ENCODE measurements at places on chromosomes 6 and 20.

DNA sequence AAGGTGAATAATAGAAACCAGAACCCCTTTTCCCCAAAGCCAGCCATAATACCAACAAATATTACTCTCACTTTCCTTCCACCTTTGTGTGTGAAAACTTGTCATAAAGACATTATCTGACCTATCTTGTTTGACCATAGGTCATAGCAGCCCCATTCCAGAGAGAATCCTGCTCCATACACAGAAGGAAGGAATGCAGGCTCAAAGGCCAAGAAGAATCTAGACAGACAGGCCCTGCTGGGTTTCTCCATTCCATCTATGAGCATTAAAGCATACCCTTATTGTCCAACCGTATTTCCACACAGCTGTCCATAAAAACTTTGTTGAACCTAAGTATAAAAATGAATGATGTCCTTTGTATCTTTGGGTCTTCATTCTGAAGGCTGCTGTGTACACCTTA lies 40.7 kb upstream of the KCNK5 start:
- DNase-seq = no peak

GRCh38 chr20:22381812-22382416 lies 202.5 kb downstream of the FOXA2 start:
- no peak for DNase-seq

- no peak for DNase-seq
Observed at GRCh38 chr6:134585517-134585873, 267.6 kb upstream of the SGK1 start.

DNA sequence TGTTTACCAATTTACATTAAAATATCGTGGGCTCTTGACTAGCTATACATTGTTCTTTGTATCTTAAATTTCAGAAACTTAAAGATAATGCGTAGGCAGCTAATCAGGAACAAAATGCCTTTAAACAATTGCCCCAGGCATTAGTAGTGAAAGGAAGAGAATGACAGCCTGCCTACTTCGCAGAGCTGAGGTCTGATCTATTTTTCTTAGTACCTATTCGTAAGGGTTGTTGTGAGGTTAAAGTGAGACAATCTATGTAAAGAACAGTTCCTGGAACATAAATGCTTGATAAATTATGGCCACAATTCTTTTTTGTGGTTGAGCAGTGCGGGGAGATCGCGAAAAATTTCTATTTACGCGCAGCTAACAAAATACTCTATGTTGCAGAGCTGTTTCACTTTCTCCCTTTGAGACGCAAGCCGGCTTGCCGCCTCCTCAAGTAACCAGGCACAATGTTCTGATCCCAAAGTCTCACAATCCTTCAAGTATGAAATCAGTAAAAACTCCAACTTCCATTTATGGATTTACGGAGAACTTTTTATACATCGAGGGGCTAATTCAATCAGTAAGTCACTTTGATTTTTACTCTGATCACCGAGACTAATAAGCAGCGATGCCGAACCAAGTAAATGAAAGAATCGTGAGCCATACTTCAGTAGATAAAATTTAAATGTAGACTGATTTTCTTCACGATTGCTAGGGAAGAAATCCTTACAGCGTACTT lies 878 bp upstream of the PNRC1 start:
- DNase-seq = peak; percentile 31

GRCh38 chr6:12170351-12171092 lies 119.6 kb upstream of the EDN1 start:
- DNase-seq = no peak

- DNase-seq = no peak
Observed at GRCh38 chr6:100382767-100383195, 81.9 kb downstream of the SIM1 start.

DNA sequence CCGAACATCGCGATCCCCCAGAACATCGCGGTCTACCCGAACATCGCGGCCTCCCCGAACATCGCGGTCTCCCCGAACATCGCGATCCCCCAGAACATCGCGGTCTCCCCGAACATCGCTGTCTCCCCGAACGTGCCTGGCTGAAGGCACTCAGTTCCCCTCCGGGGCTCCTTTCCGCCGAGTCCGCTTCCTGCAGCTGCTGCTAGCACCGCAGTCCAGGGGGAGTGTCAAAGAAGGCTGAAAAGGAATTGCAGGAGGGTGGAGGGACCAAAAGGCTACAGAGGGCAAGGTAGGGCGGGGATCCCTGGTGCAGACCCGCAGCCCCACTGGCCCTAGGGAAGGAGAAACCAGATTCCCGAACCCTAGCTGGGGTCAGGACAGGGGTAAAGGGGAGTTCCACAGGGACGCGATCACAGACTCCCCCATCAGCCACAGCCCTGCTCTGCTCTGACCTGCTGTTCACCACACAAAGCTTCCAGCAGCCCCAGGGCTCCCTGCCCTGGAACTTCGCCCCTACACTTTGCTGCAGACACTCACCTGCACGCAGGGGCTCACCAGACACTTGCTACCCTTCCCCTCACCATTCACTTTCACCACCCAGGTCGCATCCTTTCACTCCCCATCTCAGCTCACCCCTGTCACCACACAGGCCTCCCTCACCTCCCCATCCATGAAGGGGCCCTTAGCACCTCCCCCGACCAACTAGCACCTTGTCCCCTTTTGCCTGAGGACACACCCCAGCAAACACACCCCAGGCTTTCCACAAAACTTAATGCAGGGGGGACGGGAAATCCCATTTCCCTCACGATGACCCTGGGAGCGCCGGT lies 1.7 kb downstream of the ULBP1 start:
- DNase-seq = no peak

GRCh38 chr6:138129190-138129589 lies 22.0 kb upstream of the PERP start:
- DNase-seq = no peak

- DNase-seq = no peak
Observed at GRCh38 chr6:1820165-1820564, 210.4 kb downstream of the FOXC1 start.

GRCh38 chr6:88491266-88491880 lies 325.2 kb upstream of the CNR1 start:
- no peak for DNase-seq

GRCh38 chr6:170050591-170051041 lies 240.3 kb downstream of the DLL1 start:
- DNase-seq = no peak

DNA sequence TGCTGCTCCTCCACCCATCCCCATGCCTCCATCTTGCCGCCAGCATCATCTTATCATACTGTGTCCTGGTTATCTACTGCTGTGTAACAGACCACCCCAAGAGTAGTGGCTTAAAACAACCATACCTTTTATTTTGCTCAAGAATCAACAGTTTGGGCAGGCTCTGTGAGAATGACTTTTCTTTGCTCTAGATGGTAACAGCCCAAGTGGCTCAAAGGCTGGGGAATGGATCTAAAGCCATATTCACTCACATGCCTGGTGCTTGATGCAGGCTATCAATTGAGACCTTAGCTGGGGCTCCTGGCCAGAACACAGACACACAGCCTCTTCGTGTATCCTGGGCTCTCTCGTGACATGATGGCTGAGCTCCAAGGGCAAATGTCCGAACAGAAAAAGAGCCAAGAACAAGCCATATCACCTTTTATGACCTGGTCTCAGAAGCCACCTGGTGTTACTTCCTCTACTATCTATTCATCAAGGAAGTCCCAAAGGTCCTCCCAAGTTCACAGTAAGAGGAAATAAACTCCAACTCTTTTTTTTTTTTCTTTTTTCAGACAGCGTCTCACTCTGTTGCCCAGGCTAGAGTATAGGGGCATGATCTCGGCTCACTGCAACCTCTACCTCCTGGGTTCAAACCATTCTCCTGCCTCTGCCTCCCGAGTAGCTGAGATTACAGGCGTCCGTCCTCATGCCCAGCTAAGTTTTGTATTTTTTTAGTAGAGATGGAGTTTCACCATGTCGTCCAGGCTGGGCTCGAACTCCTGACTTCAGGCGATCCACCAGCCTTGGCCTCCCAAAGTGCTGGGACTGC lies 159.3 kb upstream of the JARID2 start:
- no peak for DNase-seq

DNA sequence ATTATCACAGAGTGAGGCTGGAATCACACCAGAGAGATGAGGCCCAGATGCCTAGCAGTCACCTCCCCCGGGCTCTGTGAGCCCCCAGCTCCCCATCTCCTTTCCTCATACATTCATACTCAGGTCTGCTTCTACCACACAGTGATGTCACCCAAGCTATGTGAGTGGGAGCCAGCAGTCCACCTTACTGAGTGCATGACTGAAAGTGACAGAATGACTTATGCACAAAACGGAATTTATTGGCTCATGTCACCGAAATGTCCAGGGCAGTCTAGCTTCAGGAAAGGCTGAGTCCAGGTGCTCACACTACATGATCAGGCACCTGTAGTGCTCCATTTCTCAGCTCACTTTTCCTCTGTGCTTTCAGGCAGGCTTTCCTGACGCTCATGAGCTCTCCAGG lies 36.7 kb upstream of the CCN6 start:
- DNase-seq = no peak

DNA sequence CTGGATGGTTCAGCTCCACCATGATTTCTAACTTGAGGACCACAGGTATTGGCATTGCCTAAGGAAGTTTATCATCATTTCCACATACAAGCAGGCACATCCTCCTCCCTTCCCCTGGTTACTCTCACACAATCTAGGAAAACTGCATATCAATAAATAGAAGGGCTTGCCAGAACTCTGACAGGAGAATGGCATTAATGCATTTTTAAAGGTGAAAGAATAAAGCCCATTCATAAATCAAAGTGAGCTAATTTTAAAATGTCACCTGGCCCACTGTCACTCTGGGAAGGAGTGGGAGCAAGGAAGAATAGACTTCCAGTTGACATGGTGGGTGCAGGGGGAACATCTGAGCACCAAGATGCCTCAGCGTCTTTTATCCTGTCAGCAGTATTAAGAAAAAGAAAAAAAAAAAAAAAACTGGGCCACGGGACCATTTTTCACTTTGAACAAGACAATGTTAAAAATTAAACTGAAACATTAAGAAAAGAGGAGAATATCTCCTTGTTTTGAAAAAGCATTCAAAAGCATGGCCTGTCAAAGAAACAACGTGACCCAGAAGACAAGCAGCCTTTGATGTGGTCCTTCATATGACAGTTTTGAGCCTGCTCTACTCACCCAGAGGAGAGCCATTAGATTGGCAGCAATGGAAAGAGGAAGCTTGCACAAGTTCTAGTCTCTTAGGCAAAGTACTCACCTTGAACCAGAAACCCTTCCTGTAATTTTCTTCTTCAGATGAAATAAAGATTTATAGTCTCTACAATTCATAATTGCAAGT lies 39.3 kb upstream of the SMLR1 start:
- no peak for DNase-seq

DNA sequence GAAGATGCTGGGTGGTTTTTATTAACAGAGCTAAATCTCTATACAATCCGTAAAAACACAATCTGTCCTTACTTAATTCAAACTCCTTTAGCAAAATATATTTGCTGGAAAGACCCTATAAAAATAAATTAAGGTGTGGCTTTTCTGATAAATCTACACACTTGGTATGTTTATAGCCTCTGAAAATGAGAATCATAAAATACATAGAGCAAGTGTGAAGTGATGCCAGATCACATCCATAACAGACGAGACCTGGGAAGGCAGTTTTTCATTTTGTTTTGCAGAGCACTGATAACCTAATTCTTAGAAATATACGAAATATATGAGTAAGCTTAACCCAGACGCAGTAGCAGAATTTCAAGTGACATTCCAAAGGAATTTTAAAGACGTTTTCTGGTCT lies 10.4 kb upstream of the DDO start:
- DNase-seq = no peak

- no peak for DNase-seq
Observed at GRCh38 chr20:52469128-52469527, 277.5 kb upstream of the ZFP64 start.

DNA sequence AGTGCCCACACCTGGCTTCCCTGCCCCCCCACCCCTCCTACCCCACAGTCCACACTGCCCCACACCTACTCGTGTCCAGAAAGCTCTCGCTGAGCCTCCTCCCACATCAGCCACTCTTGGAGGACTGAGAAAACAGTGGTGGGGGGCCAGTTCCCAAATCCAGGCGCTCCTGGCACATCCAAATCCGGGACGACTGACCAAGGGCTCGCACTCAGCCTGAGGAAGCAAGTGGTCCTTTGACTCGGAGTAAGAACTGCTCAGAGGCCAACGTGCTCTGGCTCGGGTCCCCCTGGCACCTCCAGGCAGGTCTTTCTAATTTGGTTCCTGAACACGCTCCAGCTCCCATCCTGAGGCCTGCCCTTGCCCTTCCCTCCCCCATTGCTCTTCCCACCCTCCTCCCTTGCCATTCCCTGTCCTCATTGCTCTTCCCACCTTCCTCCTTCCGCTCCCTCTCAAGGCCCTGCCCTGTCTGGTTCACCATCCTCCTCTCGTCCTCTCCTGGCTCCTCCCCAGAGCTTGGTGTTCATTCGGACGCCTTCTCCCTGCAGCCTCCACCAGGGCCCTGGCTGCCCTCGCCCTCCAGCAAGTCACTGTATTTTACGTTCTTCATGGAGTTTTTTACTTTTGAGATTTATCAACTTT lies 83.6 kb downstream of the THBS2 start:
- no peak for DNase-seq

- DNase-seq = no peak
Observed at GRCh38 chr6:12414096-12414675, 124.0 kb downstream of the EDN1 start.

DNA sequence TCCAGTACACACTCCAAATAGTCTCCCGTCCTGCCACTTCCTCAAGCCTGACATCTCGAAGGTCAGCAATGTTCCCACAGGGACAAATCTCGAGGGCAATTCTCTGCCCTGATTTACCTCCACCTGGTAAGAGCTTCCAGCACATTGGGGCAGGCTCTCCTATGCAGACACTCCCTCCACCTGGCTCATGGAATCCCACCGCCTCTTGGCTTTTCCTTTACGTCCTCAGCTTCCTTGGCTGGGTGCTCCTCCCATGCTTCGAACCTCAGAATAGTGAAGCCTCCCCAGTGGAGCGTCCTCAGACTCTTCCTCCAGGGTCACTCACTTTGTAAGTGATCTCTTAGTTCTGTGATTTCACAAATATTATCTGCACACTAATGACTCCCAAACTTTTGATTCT lies 205.2 kb upstream of the ECI2 start:
- no peak for DNase-seq

DNA sequence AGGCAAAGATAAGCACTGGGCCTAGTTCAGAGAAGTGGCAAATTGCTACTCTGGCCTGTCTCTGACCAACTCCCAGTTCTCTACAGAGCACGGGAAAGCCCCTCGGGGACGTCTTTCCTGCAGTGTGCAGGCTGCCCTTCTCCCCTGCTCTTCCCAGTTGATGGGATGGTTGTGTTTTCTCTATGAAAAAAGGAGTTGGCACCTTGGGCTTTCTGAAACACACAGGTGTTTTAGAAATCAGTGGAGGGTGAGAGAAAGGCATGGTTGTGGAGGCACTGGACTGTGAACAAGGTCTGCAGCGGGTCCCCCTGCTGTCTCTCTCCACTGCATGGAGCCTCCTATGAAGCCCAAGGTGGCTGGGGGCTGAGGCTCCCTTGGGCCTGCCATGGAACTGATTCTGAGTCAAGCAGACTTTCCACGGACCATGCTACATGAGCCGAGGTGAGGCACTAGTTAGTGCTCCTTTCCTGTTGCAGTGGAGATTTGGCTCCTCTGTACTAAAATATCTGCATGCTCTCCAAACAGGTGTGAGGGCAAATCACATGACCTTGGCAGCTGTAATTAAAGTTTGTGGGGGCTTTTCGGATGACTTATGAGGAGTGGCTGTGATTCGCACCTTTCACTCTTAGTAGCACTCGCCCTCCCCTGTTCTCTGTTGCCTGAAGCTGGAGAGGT lies 16.3 kb downstream of the GTSF1L start:
- no peak for DNase-seq

All from amygdala (tissue), 56 donors.